Astrocyte of the spinal cord (primary cell): ENCODE measurements at places on chromosomes 1 and 21.

- DNase-seq = no peak
These were observed 60.2 kb upstream of the ID3 start for GRCh38 chr1:23619299-23620188.

- no peak for DNase-seq
These were observed 13.9 kb downstream of the ABCB10 start for GRCh38 chr1:229544587-229544986.

DNA sequence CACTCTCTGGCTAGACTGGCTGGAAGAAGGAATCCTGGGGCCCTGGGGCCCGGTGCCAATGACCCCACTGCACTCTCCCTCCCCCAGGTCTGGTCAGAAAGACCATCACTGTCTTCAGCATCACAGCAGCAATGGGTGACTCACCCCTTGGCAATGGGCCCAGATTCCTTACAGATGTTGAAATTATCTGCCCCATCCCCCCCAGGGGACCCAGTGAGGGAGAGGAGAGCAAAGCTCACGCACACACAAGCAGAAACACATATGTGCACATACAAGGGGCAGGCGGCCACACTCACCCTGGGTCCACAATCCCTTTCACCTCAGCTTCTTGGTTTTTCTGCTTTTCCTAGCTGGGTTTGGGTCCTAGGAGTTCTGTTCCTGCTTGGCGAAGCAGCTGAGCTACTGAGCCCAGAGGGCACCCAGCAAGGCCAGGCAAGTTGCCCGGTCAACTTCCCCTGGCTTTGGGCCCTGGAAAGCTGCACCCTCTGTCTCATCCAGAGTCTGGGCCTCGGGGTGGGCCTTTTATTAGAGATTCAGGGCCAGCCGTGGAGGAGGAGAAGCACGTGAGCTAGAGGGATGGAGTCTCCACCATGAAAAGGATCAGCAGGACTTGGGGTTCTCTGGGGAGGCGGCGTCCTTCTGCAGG, 2.6 kb downstream of the COL16A1 start:
- DNase-seq = peak; percentile 97

- DNase-seq = peak; percentile 33
These were observed 108.7 kb downstream of the DISP1 start for GRCh38 chr1:222923506-222923905.

- DNase-seq = peak; percentile 73
These were observed 35.0 kb upstream of the VWA5B1 start for GRCh38 chr1:20255666-20256065.

DNA sequence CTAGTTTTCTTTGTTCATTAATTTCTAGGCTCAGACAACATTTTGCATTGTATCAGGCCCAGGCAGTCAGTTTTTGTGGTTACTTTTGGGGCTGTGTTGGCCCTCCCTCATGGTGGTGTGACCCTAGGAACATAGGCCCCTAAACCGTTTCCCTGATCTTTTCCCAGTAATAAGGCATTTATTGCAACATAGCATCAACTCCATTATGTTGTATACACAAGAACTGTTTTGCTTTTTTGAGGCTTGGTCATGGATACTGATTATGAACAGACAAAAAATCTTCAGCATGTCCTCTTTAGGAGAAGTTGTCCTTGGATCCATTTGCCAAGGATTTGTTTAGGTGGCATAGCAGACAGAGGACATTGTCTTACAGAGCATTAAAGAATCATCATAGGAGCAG, 10.3 kb downstream of the B3GALT2 start:
- no peak for DNase-seq

GRCh38 chr21:18170829-18171228, 73.8 kb upstream of the CHODL start:
- no peak for DNase-seq

- DNase-seq = no peak
These were observed 157.3 kb downstream of the CLIC6 start for GRCh38 chr21:34825948-34826548.

DNA sequence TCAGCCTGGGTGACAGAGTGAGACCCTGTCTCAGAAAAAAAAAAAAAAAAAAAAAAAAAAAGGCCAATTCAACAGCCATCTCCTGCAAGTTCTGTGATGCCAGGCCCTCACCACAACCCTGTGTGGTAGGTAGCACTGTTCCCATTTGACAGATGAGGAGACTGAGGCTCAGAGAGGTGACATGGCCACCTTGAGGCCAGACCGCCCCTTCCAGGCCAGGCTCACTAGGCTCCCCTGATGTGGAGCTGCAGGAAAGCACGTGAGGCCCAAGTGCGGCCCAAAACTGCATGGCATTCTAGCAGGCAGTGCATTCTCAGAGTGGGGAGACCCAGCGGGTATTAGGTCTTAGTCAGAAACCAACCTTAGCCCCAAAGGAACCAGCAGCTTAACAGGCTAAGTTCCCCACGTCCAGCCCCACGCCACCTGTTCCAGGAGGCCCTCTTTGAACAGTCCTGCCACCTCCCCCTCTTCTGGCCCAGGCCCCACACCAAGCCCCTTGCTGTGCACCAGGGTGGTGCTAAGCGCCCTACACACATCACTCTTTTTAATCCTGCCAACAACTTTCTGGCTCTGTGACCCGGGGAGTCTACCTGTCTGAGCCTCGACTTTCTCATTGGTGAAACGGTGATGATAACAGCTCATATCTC, 11.7 kb upstream of the ECE1 start:
- DNase-seq = no peak

DNA sequence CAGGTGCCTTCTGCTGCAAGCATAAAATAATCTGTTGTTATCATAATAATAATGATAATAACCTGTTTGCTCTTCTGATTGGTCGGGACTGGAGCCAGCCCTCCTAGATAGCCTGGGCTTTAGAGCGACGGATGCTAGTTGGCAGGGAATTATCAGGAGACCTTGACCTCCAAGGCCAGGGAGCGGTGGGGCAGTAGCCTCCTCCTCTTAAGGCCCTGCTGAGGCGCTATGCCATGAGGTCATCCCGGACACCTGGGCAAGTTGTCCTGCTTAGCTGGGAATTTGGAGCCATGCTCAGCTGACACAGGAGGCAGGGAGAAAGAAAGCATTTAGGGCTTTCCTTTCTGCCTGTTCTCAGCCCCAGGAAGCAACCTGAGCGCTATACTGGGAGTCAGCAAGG, 15.6 kb downstream of the C1orf115 start:
- DNase-seq = no peak

GRCh38 chr1:246417813-246418564, 89.1 kb downstream of the SMYD3 start:
- DNase-seq = no peak

DNA sequence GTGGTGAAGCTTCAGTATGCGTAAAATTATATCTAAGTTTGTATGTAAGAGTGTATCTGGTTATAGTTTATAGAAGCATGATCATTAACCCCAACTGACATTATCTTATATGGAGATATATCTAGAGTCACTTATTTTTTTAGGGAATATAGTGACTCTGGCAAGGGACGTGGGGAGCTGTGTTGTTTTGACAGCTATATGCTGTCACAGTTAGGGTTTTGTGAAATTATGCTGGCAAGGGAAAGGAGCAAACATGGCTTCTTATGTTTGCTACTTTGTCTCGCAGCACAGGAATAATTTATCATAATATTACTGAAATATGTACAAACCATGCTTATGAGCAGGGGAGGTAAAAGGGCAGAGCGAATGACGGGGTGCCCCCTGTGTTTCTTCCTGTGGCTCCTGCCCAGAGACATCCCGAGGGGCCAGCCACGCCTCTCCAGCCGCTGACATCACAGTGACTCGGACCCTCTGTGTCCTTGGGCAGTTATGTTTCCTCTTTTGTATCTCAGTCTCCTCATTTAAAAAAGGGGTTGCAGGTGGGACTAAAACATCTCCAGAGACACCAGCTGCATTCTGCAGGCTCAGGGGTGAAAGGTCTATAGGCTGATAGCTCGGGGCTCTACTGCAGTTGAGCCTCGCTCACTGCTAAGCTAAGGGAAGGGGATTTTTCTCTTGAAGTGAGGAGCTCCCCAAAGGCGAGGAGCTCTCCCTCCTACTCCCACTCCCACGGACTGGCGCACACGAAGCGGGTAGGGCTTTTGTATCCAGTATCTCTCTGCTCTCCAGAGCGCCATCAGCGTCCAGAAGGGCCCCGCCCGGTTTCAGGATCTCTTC, 14.9 kb downstream of the A3GALT2 start:
- no peak for DNase-seq

- DNase-seq = no peak
These were observed 265.4 kb downstream of the FOXD2 start for GRCh38 chr1:47703156-47703825.

- DNase-seq = no peak
These were observed 323.0 kb upstream of the ADGRL2 start for GRCh38 chr1:81477710-81478109.

DNA sequence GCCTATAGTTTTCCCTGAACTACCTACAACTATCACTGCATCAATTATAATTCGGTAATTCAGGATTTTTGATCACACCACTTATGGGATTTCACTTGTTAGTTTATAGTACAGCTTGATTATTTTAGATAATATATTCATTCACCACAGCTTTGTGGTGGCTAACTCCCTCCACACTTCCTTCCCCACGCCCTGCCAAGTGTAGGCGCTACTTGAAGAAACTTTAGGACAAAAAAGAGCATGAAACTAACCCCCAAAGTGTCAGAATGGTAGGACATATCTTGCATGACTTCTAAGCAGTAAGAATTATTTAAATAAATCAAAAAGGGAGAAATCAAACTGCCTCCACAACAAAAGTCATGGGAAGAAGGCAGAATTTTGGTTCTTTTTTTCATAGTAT, 70.1 kb downstream of the LHX9 start:
- no peak for DNase-seq

GRCh38 chr1:208146650-208147049, 97.5 kb downstream of the PLXNA2 start:
- DNase-seq = no peak

- DNase-seq = no peak
These were observed 14.7 kb upstream of the DISC1 start for GRCh38 chr1:231611851-231612250.

DNA sequence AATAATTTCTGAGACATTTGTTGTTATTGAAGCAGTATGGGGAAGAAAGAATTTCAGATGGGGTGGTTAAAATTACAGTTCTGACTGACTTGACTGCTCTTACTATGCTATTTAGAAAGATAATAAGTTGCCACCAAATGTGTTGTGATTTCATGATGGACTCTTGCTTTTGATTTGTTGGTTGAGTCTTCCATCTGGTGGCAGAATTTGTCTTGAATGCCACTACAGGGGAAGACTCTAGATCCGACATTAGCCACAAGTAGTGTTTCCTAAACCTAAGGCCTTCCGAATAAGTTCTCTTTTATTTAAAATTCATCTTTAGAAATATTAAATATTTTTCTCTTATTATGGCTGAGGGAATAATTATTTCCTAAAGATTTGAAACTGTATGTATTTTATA, 190.9 kb upstream of the ADGRL4 start:
- peak; percentile 25 for DNase-seq

- no peak for DNase-seq
These were observed 3.3 kb downstream of the KRTAP10-3 start for GRCh38 chr21:44555200-44555875.

DNA sequence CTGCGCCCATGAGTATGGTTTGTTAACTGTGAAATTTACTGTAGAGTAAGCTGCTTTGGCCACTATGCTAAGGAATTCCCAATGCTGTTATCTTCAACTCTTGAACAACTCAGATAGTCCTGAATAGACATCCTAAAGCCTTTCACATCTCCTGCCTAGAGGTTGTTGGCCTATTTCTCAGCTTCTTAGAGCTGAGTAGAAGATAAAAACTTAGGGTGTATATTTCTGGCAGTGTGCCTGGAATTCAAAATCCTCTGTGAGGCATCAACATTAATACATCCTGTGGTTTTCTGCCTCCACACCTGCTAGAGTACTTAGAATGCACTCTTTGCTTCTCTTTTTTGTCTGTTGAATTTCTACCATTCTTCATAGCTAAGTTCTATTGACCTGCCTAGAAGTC, 45.8 kb upstream of the RC3H1 start:
- no peak for DNase-seq

DNA sequence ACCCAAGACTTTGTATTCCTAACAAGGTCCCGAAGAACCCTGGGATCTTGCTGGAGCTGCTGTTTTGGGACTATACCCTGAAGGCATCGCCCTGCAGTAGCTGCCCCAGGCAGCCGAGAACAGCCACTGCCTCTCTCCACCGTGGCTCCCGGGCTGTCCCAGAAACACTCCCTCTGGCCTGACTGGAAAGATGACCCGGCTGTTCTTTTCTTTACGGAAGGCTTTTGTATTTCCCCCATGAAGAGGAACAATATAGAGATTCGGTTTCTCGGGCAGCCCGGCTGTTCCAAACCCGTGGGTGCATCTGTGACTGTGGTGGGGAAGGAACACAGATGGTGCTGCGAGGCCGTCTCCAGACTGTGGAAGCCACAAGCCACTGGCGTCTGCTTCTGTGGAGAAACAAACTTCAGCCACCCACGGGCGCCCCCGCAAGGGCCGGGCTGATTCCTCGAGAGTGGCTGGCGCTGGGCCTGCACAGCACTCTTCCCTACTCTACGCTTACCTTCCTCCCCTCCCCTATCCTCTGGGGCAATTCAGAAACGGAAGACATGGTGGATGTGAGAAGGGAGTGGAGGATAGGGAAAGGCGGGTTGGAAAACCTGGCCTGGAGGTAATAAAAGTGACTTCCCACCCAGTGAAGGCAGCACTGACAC, 33.7 kb upstream of the VASH2 start:
- peak; percentile 25 for DNase-seq

DNA sequence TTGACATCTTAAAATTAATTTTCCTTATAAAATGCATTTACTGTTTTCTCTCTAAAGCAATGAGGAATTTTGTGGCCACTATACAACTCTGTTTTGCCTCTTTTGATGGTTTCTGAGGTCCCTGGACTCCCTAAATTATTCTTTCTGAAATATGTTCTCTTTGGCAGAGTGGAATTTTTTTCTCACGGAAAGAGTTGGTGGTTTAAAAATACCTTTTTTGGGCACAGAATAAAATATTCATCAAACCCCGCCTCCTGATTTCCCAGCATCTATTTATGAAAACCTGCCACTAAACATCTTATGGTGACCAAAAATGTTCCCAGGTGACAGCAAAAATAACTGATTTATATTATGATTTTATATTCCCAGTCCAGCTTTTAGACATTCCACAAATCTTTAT, 165.3 kb upstream of the SYT6 start:
- DNase-seq = peak; percentile 18

DNA sequence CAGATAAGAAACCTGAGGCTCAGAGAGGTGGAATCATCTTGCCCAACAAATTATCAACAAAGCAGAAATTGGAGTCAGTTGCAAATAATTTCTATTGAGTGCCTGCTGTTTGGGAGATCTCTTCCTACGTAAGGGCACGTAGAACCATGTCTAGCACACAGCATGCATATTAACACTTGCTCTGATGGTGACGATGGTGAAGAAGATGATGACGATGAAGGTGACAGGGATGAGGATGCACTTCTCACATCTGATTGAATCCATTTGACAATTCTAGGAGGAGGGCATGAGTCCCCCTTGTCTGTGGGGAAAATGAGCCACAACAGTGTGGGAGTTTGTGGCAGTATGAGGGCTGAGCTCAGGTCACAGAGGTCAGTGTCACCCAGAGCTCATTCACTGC, 183.6 kb downstream of the HIVEP3 start:
- DNase-seq = no peak

- no peak for DNase-seq
These were observed 131.5 kb upstream of the ZNF644 start for GRCh38 chr1:91153341-91153740.

- DNase-seq = no peak
These were observed 67.3 kb upstream of the WNT4 start for GRCh38 chr1:22210176-22210575.
